HuH-7.5 (cell line): ENCODE measurements at places on chromosomes 1 and 21.
A peak's percentile ranks its signal among the peaks of the same experiment; 100 is the strongest.

DNA sequence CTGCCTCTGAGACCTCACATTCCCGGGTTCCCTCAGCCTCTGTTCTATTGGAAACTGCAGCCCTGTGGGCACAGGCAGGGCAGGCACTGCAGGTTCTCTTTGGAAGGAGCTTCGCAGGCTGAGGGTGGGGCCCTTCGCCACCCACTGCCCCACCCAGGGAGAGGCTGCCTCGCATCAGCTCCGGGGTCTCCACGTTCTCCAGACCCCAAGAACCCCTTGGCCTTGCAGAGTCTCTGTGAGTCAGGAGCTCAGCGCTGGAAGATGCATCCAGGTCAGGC lies 8.6 kb upstream of the C1orf159 start:
- DNase-seq: no peak

DNA sequence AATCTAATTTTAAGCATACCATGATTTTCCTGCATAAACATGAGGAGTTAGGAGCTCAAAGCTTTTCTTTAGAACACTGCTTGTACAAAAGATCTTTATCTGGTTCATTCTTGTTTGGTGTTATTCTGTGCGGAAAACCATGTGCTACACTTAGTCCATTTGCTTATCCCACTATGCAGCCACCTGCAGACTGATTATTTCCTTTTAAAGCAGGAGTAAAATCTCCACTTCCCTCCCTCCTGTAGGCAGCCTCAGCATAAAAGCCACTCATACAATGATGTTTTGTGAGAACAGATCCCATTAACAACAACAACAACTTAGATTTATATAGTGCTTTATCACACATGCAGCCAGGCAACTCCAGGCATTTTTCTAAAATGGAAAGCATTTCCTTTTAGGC lies 355.3 kb upstream of the NEGR1 start:
- DNase-seq: no peak

- DNase-seq: no peak
Measured at GRCh38 chr21:38136201-38136600, 120.6 kb upstream of the KCNJ15 start.

DNA sequence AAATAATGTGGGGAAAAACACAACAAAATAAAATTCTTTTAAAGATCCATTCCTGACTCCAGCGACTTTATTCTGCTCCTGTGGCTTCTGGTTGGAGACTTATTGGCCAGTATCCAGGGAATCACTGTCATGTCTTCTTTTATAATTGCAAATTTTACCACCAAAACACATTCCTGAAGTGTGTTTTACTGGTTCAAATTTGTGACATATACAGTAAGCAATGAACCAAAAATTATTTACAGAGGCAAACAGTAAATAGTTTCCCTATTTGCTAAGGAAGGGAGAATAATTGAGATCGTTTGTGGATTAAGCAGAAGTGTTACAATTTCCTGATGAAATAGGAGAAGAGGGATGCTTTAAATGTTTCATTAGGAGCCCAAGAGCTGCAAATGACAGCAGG lies 118.7 kb downstream of the ZNF281 start:
- DNase-seq: no peak

DNA sequence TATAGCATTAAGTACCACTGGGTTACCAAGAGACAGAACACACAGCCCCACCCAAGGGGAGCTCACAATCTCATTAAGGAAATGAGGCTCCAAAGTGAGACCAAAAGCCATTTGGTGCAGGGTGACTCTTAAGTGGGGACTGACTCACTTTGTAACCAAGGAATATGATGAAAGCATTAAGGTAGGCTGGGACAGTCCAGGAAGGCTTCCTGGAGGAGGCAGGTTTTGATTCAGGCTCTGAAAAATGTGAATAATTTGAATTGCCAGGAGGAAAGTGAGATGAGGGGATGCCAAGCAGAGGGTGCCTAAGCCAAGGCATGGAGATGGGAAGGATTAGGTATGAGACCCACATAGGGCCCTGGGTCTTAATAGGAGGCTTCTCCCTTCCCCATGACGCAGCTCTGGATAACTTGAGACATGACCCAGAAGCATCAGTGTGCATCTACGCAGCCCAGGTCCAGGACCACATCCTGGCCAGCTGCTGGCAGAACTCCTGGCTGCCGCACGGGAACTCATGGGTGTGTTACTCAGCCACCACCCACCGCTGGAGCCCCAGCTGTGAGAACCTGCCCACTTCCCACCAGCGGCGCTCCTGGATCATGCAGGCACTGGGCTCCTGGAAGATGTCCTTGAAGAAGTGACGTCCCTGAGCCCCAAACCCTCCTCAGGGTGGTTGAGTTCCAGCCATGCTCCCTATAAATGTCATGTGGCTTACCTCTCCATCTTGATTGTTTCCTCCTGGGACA lies 5.9 kb upstream of the TTC4 start:
- no peak for DNase-seq

DNA sequence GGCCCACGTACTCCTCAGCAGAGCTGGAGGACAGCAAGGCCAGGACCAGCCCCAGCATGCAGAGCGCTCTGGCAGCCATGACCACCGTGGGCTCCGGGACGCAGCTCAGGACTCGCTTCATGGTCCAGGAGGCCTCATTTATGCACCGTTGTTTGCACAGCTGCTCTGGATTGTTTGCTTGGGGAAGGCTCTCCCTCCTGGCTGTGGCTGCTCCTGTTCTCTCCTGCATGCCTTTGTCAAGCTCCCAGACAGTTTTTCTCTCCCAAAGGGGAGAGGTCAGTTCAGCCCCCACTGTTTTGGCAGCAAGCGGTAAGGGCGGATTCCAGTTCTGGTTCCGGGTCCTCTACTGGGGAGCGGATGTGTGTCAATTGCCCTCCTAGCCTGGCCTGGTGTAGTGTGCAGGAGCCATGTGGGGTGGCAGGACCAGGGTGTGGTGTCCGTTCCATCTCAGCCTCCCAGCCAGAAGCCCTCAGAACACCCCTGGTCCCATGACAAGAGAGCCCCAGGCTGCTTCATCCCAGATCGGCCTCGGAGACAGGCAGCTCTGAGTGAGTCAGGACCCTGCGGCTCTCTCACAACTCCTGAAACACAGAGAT lies at the start of gene TFF3:
Gene TFF3, minus strand, starts transcription at position 114 of the 596 bp plus-strand sequence. Its CDS starts 35 bp downstream, at position 79.
- peak; percentile 46 for DNase-seq

- no peak for DNase-seq
Measured at GRCh38 chr21:44499631-44500030, 40.4 kb downstream of the KRTAP10-1 start.

DNA sequence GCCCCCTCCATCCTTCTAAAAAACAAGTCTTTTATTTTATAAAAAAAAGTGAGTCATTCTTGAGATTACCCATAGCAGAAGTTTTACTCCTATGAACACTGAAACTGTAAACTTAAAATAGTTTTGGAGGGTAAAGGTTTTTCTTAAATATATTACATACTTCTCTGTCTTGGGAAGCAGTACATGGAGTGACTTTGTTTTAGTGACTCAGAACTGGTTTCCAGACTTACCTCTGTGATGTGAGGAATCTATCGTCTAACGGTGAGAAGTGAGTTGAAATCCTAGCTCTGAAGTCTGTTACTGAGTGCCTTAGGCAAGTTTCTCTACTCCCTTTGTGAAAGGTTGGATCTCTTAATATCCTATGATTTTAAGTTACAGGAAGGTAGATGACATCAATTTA lies 176.3 kb upstream of the POU3F1 start:
- DNase-seq: no peak

DNA sequence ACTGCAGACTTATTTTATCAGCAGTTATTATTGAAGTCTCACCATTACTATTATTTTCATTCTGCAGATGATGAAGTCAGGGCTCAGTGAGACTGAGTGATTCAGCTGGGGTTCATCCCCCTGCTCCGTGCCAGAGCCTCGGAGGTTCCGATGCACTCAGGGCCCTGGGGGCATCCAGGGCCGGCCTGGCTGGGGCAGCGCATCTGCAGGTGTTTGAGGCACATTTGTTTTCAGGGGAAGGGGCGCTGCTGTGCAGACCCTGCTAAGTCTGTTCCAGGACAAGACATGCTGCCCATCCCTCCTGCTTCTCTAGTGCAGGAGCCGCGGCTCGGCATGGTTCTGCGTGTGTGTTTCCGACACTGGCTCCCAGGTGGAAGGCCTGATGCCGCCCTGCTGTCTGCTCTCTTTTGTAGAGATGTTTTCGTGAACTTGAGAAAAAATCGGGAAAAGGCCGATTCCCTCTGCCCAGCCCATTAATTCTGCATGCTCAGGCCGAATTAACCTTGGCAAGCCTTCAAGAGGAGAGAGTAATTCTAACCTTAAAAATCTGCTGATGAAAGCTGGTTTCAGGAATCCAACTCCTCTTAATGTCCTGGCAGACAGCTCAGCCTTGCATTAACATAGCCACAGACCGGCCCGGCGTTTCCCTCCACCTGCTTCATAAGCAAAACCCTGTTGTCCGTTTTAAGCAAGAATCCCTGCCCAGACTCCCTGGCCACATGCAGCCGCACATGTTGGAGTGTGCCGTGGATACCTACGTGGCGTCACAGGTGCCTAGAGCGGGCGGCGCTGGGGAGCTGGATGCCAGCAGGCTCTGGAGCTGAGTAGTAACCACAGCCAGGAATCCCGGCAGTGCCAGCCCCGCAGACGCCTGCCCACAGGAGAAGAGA lies 316.0 kb upstream of the VAMP3 start:
- DNase-seq: no peak

GRCh38 chr1:40316595-40317393 lies at the start of gene COL9A2:
Gene COL9A2 (minus strand): TSS chr1:40317286. CDS start chr1:40317197, 89 bp downstream.
- peak; percentile 75 for DNase-seq

DNA sequence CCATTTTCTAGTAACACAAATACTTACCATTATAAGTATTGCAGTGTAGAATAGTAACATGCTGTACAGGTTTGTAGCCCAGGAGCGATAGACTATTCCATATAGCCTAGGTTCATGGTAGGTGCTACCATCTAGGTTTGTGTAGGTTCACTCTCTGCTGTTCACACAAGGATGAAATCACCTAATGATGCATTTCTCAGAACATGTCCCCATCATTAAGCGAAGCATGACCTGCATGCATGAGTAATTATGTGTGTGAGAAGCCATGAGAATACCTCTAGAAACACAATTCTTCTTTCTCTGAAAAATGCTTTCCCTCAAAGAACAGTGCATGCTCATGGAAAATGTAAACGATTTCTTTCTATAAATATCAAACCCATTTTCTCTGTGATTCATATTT lies 69.3 kb downstream of the NR5A2 start:
- no peak for DNase-seq

DNA sequence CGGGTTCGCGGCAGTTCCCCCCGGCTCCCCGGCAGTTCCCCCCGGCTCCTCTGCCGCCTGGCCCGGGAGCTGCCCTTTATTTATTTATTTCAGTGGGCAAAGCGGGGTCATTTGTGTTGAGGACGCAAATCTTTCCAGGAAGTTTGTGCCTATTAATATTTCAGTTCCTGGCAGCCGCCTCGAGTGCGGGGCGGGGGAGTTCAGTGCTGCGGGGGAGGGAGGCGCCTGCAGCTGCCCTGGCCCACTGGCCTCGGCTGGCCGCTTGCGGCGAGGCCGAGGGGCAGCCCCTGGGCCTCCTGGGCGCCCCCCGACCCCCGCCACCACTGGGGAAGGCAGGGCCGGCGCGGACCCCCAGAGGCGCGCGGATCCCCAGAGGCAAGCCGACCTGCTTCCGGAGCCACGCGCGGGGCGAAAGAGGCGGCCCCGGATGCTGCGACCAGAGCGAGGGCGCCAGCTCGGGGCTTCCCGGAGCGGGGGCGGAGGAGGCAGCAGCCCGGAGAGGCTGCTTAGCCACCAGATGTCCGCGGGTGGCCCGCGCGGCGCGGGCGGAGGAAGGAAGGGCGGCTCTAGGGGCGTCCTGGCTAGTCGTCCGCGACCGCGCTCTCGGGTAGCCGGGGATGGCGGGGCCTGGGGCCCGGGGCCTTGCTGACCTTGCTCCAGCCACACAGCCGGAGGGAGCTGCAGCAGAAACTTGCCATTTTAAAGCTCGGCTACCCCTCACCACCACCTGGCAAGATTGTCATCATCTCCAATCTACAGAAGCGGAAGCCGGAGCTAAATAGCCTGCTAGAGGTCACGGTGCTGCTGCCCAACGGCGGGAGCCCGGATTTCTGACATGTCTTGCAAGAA lies 48.0 kb downstream of the H3-3A start:
- peak; percentile 88 for DNase-seq

- no peak for DNase-seq
Measured at GRCh38 chr1:212247179-212247721, 38.0 kb upstream of the PPP2R5A start.

- DNase-seq: no peak
Measured at GRCh38 chr1:43509007-43509739, 21.5 kb upstream of the PTPRF start.

GRCh38 chr21:29166323-29166722 lies 35.9 kb downstream of the MAP3K7CL start:
- DNase-seq: no peak

- no peak for DNase-seq
Measured at GRCh38 chr1:110554871-110555801, 36.2 kb upstream of the KCNA10 start.

DNA sequence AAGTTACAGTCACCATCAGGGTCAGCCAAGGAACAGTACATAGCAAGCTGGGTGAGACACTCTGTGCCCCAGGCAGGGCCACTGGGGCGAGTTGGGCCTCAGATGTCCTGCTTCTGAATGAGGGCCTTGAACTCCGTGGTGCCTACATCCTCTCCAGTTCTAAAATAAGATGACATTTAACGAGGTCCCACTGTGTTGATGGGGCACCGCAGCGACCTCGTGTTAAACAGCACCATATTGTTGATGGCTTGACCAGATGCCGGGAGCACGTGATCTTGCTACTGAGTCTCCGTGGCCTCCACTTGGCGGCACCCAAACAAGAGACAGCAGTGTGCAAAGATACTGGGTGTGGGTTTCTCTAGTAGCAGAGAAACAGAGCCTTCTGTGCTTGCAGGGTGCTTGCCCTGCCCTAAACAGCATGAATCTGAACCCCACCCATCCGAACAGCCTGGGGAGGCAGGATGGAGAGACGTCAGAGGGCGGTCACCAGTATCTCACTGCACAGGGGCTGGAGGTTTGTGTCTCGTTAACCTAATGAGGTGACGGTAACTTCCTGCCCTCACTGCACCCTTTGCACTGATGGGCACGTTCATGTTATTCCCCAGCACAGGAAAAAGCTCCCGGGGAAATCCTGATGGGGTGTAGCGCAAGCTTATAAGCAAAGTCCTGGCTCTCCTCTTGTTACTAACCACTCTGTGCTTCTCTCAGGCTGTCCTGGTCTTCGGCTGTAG lies 324.4 kb downstream of the AJAP1 start:
- no peak for DNase-seq

DNA sequence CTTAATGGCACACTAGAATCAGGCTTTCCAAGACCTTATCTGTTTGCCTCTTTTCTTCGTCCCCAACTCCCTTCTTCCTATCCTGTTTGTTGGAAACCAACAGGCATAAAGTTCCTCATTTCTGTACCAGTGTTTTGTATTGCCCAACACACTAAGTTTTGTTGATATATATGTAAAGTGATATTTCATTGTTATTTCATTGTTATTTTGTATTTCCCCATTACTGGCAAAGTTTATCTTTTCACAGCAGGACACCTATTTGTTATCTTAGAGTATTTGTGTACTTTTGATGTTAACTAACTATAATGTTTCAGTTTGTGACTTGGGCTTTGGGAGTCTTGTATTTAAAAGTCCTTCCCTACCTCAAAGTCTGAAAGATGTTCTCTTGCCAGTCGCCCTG lies 27.1 kb downstream of the FAM20B start:
- DNase-seq: no peak
